ENCODE measurements at places on chromosomes 5 and 9. TPM values are rescaled to one million over a fixed set of nuclear protein-coding genes. Genes with fewer than 3 reads are reported as not detected.

DNA sequence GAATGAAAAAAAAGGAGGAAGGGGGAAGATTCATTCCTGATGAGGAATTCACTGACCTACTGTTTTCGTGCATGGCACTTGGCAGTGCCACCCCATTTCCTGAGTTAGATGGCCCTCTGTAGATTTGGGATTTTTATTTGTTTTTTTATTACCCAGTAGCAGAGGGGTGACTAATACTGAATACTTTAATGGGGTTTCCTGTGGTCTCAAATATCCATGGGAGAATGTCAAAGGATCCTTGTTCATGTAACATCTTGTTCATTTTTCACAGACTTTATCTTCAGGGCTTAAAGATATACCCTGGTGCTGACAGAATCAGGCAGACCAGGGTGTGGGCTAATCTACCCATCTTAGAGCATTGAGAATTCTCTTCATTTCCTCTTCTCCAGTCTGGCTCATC is 93.0 kb downstream of the MAMDC2 start:
- no peak for DNase-seq
- H3K27me3 ChIP-seq, result no peaks in the 10 kb centered on the region
- no peaks in the 10 kb centered on the region for H3K36me3 ChIP-seq
- no peak overlapping the region for H3K27ac ChIP-seq
- no peak overlapping the region for H3K4me3 ChIP-seq
- no peaks in the 10 kb centered on the region for H3K4me1 ChIP-seq

- H3K4me3 ChIP-seq, result peak overlapping the region; percentile 17
- no peaks in the 10 kb centered on the region for H3K27me3 ChIP-seq
These were observed 2.0 kb downstream of the PDLIM7 start for GRCh38 chr5:177495243-177496060.

- H3K27me3 ChIP-seq, result peaks cover 4% of the 10 kb centered on the region
- H3K36me3 ChIP-seq, result no peaks in the 10 kb centered on the region
- no peak overlapping the region for H3K27ac ChIP-seq
- DNase-seq, result no peak
These were observed 215.6 kb downstream of the ACTL7B start for GRCh38 chr9:108640230-108640629.

GRCh38 chr9:83280790-83281189 is 217.8 kb upstream of the RASEF start:
- H3K4me3 ChIP-seq, result no peak overlapping the region
- peak overlapping the region; percentile 63 for H3K27ac ChIP-seq
- H3K36me3 ChIP-seq, result no peaks in the 10 kb centered on the region
- H3K4me1 ChIP-seq, result peaks cover 19% of the 10 kb centered on the region
- no peaks in the 10 kb centered on the region for H3K27me3 ChIP-seq

DNA sequence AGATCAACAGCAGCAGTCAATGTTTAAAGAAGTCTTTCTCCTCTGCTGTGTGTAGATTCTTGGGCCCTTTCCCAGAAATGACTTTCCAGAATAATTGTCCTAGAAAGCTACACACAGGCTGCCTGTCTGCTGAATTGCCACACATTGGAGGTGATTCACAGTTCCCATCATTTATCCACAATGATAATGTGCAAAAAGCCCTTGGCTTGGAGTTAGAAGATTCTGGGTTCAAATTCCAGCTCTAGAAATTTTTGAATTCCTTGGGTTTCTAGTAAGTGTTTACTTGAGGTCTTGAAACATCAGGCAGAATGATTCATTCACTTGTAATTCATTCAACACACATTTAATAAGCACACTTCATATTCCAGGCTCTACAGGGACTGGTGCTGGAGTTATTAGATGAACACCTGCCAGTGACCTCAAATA is 28.6 kb upstream of the EPB41L4B start:
- H3K4me3 ChIP-seq, result no peak overlapping the region
- no peaks in the 10 kb centered on the region for H3K36me3 ChIP-seq
- no peak overlapping the region for H3K27ac ChIP-seq
- DNase-seq, result no peak
- H3K4me1 ChIP-seq, result peaks cover 12% of the 10 kb centered on the region

DNA sequence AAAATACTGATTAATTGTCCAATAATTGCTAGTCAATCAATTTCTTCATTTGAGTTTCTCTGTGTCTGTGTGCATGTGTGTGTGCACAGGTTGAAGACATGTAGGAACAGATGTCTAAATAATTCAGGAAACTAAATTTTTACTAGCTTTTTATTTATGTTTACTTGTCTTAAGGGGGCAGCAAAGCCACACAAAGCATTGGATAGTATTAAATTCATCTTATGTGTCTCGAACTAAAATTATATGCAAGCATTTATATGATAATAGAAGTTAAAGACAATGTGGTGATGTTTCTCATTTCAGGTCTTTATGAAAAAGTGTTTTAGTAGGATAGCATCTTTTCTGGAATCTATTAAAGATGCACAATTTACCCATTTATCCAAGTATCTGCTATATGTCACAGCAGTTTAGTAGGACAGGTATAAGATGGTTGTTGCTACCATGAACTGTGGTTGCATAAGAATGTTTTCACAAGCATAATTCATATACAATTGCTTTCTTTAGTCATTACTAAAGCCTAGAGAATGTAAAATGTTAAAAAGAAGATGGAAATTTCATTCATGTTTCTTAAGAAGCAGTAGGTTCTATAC is 784.6 kb upstream of the NUDT12 start:
- no peaks in the 10 kb centered on the region for H3K27me3 ChIP-seq
- H3K4me1 ChIP-seq, result no peaks in the 10 kb centered on the region
- H3K4me3 ChIP-seq, result no peak overlapping the region
- no peaks in the 10 kb centered on the region for H3K36me3 ChIP-seq

DNA sequence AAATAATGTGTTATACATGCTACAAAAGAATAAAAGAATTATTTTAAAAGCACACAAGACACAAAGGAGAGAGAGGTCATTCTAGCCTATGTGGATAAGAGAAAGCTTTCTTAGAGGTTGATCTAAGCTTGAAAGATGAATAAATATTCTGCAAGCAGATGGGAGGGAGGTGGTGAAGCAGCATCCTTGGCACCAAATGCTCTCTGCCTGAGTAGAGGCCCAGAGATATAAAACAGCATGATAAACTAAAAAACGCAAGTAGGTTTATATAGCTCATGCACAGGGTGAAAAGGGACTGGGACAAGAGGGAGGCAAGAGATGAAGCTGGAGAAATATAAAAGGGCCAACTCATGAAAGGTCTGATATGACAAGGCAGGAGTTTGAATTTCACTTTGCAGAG is 283.2 kb upstream of the POU5F2 start:
- no peak overlapping the region for H3K4me3 ChIP-seq
- no peak overlapping the region for H3K27ac ChIP-seq
- no peak for DNase-seq
- no peaks in the 10 kb centered on the region for H3K4me1 ChIP-seq
- H3K36me3 ChIP-seq, result no peaks in the 10 kb centered on the region
- H3K27me3 ChIP-seq, result no peaks in the 10 kb centered on the region

- no peak for DNase-seq
- no peaks in the 10 kb centered on the region for H3K4me1 ChIP-seq
- no peaks in the 10 kb centered on the region for H3K36me3 ChIP-seq
- no peak overlapping the region for H3K27ac ChIP-seq
These were observed 20.8 kb upstream of the OR2S2 start for GRCh38 chr9:35978792-35979191.

GRCh38 chr9:124602632-124603031 is 95.4 kb upstream of the NR5A1 start:
- no peak overlapping the region for H3K27ac ChIP-seq
- DNase-seq, result no peak
- no peaks in the 10 kb centered on the region for H3K36me3 ChIP-seq
- H3K27me3 ChIP-seq, result no peaks in the 10 kb centered on the region

The PTRH1 gene
- total RNA-seq, result 5.6 TPM

The ATP10B gene
- 7.1 TPM for total RNA-seq

The SEMA5A gene
- 5.2 TPM for total RNA-seq

The ACER2 gene
- total RNA-seq, result 4.9 TPM

The DIPK1B gene
- total RNA-seq, result 5.7 TPM

The KCNIP1 gene
- total RNA-seq, result 1.1 TPM

The GZMA gene
- total RNA-seq, result 0.84 TPM

The NR2F1-AS1 gene
- total RNA-seq, result 1.2 TPM

Measured in pancreas (tissue), 10 donors.